T-helper 17 cell (primary cell): ENCODE measurements at places on chromosomes 11 and 22.

GRCh38 chr11:65931773-65932557 is 12.7 kb downstream of the DRAP1 start:
- no peak for DNase-seq

DNA sequence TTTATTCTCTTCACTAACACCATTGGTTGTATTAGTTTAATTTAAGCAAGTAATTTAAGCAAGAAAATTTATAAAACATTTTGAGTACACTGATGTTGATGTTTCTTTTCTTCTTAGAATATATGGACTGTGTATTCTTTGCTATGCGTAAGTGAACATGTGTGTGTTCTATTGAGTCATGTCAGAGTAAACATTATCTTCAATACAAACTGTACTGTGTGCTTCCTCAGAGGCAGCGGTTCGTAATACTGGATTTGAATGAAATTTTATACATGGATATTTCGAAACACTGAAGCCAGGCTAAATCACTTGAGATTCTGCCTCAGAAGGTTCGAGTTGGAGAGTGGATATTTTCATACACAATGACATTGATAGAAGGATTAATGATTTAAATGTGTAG is 452.6 kb downstream of the LUZP2 start:
- no peak for DNase-seq

DNA sequence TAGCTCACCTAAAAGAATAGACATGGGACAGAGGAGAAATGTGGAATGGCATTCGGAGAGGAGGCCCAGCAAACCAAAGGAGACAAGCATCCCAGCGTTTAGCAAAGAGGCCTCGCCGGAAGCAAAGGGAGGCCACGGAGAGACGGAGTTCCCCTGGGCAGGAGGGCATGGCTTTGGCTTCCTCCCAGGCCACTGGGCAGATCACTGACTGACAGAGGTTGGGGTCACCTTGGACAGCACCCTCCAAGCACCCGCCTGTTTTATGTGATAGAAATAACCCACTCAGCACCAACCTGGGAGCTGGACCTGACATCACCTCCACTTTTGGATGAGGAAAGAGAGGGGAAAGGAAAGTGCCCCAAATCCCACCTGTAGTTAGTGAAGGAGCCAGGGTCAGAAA is 434.1 kb downstream of the BRD1 start:
- no peak for DNase-seq

GRCh38 chr22:48853627-48854240 is 973.9 kb downstream of the BRD1 start:
- DNase-seq, result no peak

- DNase-seq, result no peak
Observed at GRCh38 chr11:36162006-36162882, 127.0 kb downstream of the COMMD9 start.

- no peak for DNase-seq
Observed at GRCh38 chr11:132158091-132158490, 787.7 kb downstream of the NTM start.

- no peak for DNase-seq
Observed at GRCh38 chr22:20542736-20543135, 35.3 kb downstream of the MED15 start.

GRCh38 chr11:92892802-92893684 is 76.4 kb upstream of the MTNR1B start:
- no peak for DNase-seq

DNA sequence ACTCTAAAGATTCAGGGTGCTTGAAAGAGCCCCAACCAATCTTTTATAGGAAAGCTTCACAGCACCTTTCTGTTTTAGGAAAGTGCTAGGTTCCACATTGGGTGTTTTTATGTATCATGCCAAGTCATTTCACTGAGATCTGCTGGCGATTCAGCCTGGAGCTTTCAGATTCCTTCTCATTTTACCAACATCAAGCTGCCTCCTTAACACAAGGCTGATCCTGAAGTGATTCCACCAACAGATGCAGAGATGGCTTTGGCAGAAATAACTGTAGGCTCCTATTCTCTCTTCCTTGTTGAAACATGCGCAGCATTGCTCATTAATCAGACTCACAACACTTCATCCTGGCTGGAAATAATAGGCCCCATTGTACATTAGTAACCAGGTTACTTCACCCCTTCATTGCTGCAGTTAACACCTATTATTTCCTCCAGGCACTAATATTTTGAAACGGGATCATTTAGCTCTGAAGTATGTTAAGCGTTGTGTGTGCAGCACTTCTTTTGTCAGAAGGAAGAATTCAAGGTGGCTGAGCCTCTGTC is 89.0 kb downstream of the OPCML start:
- no peak for DNase-seq
